SW 1271 (cell line): ENCODE measurements at places on chromosomes 13 and 19.

DNA sequence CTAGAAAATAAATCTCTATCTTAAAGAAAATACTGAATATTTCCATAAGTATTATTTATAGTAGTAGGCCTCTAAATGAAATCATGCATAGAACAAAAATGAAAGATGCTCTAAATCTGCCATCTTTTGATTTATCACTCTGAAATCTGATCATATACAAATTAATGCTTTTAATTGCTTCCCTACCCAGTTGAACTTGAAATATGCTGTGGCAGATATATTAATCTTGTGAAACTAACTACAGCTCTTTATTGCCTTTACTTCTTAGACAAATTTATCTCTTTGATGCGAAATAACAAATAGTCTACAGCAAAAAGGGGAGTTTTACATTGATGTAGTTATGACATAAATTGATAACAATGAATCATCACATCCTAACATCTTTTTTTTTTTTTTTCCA is 510.7 kb upstream of the SLITRK6 start:
- DNase-seq = no peak

GRCh38 chr13:98656223-98656622 is 79.3 kb upstream of the STK24 start:
- DNase-seq = no peak

GRCh38 chr13:56900549-56901279 is 240.0 kb upstream of the PRR20A start:
- DNase-seq = no peak

DNA sequence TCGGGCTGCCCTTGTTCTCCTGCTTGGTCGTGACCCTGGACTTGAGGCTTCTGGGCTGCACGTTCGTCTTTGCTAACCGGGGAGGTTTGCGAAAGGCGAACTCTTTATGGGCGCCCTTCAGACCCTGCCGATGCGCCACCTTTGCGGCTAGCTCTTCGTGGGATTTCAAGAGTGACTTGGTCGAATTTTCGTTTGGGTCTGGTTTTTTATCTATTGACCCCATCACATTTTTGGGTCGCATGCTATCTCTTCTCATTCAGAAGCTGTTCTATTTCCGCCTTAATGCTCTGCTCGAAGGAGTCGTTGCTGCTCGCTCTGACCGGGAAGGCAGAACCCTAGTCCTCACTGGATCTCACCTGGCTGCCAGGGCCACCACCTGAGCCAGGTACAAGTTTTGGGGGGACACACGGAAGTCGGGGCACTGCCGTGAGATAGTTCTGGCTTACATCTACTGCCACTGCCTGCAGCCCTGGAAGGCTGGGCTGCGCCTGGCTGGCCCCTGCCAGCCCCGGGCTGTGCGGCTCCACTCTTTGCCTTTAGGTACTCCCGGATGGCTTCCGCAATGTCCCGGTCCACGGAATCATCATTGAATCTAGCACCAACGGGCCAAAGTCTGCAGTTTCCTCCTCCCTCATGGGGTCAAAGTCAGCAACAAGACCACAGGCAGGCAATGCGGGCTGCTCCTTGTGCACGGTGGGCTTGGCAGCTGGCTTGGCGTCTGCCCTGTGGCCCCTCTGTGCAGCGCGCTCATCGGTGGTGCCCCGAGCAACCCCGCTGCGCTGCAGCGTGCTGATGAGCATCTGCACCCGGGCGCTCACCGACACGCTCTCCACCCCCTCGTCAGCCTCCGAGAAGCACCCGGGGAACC is 16.2 kb downstream of the RB1 start:
- no peak for DNase-seq

DNA sequence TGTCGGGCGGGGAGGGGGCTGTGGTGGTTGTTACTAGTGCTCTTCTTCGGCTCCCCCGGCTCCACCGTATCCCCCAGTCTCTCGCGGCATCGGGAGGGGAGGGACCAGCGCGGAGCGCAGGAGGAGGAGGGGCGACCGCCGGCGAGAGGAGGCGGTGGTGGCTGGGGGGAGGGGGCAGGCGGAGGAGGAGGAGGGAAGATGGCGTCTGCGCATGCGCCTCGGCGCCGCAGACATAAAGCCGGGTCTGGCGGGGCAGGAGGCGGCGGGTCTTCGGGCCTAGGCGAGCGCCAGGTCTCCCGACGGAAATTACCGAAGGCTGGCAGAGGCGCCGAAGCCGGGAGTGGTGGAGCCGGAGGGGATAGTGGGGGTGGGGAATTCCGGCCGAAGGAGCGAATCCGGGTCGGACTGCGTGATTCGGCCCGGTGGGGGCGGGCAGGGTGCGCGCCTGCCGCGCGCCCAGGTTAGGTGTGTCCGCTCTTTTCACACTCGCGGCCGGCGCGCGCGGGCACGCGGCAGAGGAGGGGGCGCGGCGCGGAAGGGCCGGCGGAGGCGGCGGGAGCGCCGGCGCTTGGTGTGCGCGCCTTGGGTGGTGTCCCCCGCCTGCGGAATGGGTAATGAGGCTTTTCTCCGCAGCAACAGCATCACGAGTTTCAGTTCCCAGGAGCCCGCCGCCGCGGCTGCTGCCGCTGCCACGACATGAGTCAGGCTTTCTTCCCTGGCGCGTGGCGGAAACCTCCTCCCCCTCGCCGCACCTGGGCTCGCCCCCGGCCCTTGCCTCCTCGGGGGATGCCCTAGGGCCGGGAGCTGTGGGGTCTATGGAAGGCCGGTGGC is 1.3 kb upstream of the TSC22D1 start:
- DNase-seq = peak; percentile 95

- DNase-seq = no peak
Measured at GRCh38 chr13:28489524-28489931, 5.4 kb downstream of the FLT1 start.

GRCh38 chr13:84137292-84137691 is 255.0 kb upstream of the SLITRK1 start:
- DNase-seq = no peak

GRCh38 chr19:35879770-35880317 is 11.5 kb downstream of the APLP1 start:
- peak; percentile 54 for DNase-seq

- DNase-seq = no peak
Measured at GRCh38 chr13:94298346-94298745, 181.1 kb downstream of the DCT start.

DNA sequence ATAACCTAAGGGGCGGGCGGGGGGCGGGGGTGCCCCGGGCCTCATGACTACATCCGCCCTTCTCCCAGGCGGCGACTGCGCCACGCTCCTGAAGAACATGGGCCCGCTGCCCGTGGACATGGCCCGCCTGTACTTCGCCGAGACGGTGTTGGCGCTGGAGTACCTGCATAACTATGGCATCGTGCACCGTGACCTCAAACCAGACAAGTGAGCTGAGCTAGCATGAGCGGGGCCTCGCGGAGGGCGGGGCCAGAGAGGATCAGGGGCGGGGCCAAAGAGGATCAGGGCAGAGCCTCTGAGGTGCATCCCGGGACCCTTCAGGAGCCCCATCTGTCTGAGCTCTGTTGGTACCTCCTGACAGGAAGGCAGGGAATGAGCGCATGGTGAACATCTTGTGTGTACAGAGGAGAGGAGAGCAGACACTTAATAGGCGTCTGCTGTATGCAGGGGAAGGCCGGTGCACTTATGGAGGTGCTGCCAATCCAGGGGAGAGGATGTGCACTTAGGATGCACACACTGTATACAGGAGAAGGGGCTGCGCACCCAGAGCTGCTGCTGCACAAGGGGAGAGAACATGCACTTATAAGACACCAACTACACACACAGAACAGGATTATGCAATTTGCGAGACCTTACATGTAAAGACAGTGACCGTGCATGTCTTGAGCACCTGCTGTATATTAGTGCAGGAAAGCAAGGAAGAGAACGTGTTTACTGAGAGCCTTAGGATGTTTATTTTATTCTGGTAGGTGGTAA is 20.9 kb upstream of the PIK3R2 start:
- peak; percentile 12 for DNase-seq

- DNase-seq = no peak
Measured at GRCh38 chr19:16381756-16382401, 57.3 kb downstream of the KLF2 start.

- DNase-seq = no peak
Measured at GRCh38 chr13:81957121-81957520, 1616.2 kb upstream of the SPRY2 start.
